ENCODE measurements at places on chromosomes 5 and 9.

DNA sequence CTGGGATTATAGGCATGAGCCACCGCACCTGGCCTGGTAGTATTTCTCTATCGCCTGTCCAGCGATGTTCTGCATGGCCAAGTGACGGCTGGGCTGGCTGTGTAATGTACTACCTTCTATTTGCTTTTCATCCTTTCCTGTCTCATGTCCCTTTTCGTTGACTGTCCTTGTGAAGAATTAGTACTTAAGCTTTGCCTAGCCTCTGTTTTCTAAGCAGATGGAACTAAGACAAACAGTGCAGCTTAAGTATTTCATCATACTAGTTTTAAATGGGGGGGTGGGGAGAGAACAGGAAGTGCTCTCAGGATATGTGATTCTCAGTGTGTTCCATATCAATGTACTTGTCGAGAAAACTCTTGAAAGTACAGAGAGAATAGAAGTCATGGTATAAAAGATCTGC lies 31.7 kb upstream of the CCL21 start:
- no peak for DNase-seq

GRCh38 chr5:151617841-151618710 lies 26.9 kb upstream of the FAT2 start:
- no peak for DNase-seq

GRCh38 chr9:18849270-18849669 lies 183.7 kb downstream of the SAXO1 start:
- no peak for DNase-seq

DNA sequence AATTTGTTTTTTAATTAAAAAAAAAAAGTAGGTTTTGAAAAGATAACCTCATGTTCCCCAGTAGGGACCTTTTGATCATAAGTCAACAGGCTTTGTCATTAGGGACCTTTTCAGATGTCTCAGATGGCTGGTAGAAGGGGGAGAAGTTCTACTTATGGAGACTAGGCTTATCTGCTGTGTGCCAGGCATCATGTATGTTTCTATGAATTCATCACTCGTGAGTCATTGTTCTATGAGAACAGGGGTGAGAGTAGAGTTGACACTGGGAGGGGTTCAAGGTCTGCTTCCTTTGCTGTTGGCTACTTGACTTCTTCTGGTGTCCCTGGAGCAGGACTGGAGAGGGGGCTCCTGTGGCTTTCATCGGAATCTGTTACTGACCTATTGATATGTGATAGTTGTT lies 138.8 kb downstream of the KDM4C start:
- no peak for DNase-seq

GRCh38 chr9:95207403-95207802 lies 110.1 kb downstream of the FANCC start:
- DNase-seq, result no peak

DNA sequence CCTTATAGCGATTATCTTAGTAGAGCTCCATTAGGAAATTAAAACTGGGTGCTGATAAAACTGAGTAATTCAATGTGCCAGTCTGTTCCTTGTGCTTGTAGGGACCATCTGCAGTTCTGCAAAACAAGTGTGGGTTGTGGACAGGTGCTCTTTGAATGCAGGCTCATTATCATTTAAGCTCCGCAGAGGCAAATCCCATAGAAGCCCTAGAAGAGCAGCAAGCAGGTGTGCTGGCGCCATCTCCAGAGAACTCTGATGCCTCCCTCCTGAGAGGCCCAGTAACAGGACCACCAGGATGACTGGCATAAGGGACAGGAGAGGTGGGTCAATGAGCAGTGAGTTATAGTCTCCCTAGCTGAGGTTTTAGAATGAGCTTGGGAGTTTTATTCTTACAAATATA lies 1342.4 kb upstream of the DMAC1 start:
- DNase-seq, result no peak

DNA sequence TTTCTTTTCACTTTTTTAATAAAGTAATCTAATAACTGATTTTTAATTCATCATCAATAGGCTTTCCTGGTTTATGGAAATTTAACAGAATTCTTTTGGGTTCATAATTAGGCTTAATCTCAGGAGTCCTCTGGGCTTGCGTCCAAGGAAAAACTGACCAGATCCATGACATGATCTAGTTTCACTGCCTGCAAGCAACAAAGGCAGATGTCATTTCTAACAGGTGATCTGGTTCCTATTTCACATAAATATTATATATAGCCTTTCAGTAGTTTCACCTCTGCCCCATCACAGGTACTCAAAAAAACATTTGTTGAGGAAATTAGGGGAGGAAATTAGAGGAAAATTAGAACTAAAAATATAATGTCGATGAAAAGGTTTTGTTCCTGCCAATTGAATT lies 126.4 kb downstream of the FBXL17 start:
- no peak for DNase-seq

DNA sequence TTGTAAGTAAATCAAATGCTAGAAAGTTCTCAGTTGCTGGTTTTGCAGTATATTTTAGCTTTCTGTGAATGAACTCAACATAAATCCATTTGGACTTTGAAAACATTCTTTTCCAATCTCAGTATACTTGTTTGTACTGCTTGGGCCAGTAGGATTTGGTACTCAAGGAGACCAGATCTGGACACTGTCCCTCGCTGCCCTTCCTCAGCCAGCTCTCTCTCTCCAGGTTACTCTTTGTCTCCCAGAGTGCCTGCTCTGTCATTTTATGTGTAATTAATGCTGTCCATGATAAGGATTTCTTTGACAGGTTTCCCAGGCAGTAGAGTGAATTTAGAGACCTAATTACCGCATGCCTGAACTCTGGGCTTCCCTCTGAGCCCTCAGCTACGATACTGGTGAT lies 344.6 kb upstream of the SGCD start:
- no peak for DNase-seq

- no peak for DNase-seq
Observed at GRCh38 chr9:91921371-91921770, 28.7 kb downstream of the ROR2 start.

- DNase-seq, result no peak
Observed at GRCh38 chr9:90969021-90969675, 167.5 kb downstream of the SYK start.

DNA sequence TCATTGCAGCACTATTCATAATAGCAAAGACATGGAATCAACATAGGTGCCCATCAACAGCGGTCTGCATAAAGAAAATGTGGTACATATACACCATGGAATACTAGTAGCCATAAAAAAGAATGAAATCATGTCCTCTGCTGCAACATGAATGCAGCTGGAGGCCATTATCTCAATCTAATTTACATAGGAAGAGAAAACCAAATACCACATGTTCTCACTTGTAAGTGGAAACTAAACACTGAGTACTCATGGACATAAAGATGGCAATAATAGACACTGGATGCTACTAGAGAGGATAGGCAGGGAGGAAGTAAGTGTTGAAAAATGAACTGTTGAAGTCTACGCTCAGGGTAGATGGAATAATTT lies 203.9 kb upstream of the CDH9 start:
- DNase-seq, result no peak

GRCh38 chr5:11958321-11958720 lies 54.1 kb upstream of the CTNND2 start:
- no peak for DNase-seq
